ENCODE measurements at places on chromosomes 5 and 9.

GRCh38 chr5:34499001-34499734 lies 157.0 kb upstream of the RAI14 start:
- no peak for DNase-seq

DNA sequence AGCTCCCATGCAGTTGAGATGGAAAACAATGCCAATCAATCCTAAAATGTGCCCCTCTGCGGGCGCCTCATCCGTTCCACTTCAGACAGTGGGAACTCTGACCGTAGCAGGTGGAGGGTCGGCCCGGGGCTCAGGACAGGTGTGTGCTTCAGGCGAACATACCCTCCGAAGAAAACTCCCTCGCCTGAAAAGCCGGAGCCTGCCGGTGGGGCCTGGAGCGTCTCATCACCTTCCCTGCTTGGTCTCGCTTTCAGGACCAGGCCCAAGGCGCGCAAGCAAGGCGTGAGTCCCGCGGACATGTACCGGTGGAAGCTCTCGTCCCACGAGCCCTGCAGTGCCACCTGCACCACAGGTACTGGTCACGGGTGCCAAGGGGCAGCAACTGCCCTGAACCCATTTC lies 26.4 kb downstream of the ADAMTSL2 start:
- no peak for DNase-seq

DNA sequence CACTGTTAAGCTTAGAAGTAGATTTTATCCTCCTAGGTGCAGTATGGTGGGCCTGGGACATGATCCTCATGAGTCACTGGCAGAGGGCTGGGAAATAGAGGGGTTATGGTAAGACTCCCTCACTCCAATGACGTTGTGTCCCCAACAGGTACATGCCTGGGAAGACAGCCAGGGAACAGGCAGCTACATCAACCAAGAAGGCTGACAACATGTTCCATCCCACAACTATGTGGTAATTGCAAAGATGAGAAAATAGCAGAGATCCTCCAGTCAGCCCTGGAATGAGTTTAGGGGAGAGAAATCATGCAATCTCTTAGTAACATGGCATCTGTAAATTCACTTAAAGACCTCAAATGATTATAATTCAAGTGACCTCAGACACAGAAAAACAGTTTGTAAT lies 114.4 kb upstream of the LIFR start:
- no peak for DNase-seq

GRCh38 chr9:123007269-123007668 lies 26.2 kb upstream of the GPR21 start:
- DNase-seq, result no peak

- peak; percentile 82 for DNase-seq
Measured at GRCh38 chr9:127755061-127756060, 20.3 kb upstream of the TOR2A start.

DNA sequence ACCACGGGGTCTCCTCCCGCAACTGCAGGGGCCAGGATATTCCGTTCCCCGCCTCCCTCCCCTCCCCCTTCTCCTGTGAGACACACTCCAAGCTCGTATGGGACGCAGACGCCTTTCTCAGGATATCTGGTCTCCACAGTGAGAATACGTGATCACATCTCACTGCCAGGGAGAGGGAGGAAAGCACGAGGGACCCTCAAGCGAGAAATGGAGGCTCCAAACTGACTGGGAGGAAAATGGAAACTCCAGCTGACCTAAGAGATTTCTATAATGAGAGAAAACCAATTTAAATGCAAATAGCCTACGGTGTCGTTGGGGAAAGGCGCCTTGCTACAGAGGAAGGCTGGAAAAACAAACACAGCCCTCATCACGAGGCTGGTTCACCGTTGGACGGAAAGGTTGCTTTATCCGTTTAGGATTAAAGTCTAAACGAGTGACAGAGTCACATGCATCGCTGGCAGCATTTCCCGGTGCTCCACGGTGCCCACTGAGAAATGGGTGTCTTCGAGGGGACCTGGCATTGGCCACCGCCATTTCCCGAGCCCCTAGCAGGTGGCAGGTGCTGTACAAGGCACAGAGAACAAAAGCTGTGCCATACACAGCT lies 116.9 kb upstream of the CPEB4 start:
- peak; percentile 38 for DNase-seq

All from WTC11 (cell line).